Suprapubic skin (tissue), 4 donors: ENCODE measurements at places on chromosomes 2 and 18. TPM values are rescaled to one million over a fixed set of nuclear protein-coding genes. Genes with fewer than 3 reads are reported as not detected.

TRIP12 gene
- total RNA-seq, result 126 TPM

ASAP2 gene
- total RNA-seq, result 22.0 TPM

SH3RF3 gene
- 6.1 TPM for total RNA-seq

TMEM247 gene
- total RNA-seq, result not detected

NEU2 gene
- total RNA-seq, result 19.9 TPM

BAZ2B gene
- 61.7 TPM for total RNA-seq

C2orf78 gene
- not detected for total RNA-seq

ALPP gene
- total RNA-seq, result not detected

MARCO gene
- 1.0 TPM for total RNA-seq

FN1 gene
- total RNA-seq, result 45.8 TPM
